ENCODE measurements at places on chromosomes 4 and X.

- DNase-seq, result no peak
These were observed 238.1 kb upstream of the GPC4 start for GRCh38 chrX:133653358-133653757.

- no peak for DNase-seq
These were observed 718.6 kb downstream of the CCSER1 start for GRCh38 chr4:90845777-90846176.

- no peak for DNase-seq
These were observed 103.5 kb upstream of the KCNIP4 start for GRCh38 chr4:22052076-22052475.

GRCh38 chrX:9222299-9222698, 188.4 kb upstream of the FAM9B start:
- DNase-seq, result no peak

GRCh38 chrX:139141370-139141769, 389.2 kb upstream of the F9 start:
- no peak for DNase-seq
